Activated CD4-positive, alpha-beta T cell treated with anti-CD3 and anti-CD28 coated beads, Interleukin-2, amount 50 U/mL, for 4 hours (primary cell): ENCODE measurements at places on chromosomes 1 and 21.
A peak's percentile ranks its signal among the peaks of the same experiment; 100 is the strongest.

GRCh38 chr1:109535971-109536491 lies 3.6 kb upstream of the GPR61 start:
- no peak for DNase-seq

- no peak for DNase-seq
Measured at GRCh38 chr1:167713330-167714081, 8.3 kb upstream of the MPZL1 start.

DNA sequence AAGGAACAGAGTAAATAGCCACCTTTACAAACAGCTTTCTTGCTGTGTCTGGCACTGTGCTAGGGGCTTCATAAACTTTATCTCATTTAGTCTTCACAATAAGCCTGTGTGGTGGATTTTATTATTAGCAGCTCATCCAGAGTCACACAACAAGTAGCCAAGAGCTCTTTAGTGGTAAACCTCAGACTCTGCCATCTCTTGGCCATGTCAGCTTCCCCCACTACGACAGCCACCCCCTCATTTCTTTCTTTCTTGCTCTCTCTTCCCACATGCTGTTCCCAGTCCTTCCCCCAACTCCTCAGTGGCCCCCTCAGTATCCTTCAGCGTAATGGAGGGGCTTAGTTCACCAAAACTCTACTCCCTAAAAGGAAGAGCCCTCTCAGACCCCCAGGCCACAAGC lies 1.2 kb upstream of the ZNF683 start:
- DNase-seq, result no peak

DNA sequence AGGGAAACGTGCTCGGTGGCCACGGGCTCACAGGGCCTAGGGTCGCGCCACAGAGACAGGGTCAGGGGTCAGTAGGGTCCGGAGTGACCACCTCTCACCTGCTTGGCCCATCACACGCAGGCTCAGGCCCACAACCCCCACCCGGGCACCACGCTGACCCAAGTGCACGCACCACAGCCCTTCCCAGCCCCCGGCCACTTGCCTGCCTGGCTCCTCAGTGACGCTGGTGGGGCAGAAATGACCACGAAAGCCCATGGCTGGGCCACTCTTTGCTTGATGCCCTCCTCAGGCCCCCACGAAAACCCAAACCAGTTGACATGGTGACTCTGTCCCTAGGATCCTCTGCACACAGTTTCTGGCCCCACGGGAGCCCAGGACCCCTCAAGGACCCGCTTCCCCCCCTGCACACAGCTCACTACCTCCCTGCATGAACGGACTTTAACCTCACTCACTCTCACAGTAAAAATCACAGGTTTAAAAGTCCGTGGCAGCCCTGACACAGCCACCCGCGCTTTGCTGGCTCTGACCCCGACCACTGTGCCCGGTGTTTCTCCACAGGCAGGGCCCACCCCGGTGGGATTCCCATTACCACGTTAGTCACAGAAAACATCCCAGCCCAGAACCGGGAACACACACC lies 20.7 kb downstream of the NADK start:
- no peak for DNase-seq

GRCh38 chr1:37305841-37306240 lies 168.5 kb upstream of the ZC3H12A start:
- DNase-seq, result no peak

GRCh38 chr1:3359351-3359750 lies 95.1 kb upstream of the ARHGEF16 start:
- no peak for DNase-seq

- no peak for DNase-seq
Measured at GRCh38 chr1:113770031-113770430, 10.7 kb upstream of the PHTF1 start.

GRCh38 chr1:45437323-45437722 lies 53.6 kb downstream of the TESK2 start:
- no peak for DNase-seq

DNA sequence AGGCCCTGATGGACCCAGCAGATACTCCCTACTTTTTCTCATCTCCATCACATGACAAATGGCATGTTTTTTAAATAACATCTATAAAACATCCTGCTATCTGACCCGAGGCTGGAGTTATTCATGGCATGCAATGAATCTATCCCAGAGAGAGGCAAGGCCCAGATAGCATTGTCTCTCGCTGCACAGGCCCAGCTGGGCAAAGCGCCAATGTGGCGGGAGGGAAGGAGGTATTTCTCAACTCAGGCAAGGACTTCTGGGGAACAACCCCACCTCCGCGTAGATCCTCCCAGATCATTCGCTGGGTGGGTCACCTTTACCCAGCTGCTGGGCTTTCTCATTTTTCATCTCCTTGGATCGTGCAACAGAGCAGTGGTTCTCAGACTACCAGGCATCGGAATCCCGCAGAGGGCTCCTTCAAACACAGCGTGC lies 59.8 kb downstream of the ERG start:
- DNase-seq, result no peak

GRCh38 chr1:24898152-24898908 lies 31.7 kb downstream of the RUNX3 start:
- no peak for DNase-seq

- DNase-seq, result no peak
Measured at GRCh38 chr1:167602840-167603239, 27.2 kb upstream of the RCSD1 start.

DNA sequence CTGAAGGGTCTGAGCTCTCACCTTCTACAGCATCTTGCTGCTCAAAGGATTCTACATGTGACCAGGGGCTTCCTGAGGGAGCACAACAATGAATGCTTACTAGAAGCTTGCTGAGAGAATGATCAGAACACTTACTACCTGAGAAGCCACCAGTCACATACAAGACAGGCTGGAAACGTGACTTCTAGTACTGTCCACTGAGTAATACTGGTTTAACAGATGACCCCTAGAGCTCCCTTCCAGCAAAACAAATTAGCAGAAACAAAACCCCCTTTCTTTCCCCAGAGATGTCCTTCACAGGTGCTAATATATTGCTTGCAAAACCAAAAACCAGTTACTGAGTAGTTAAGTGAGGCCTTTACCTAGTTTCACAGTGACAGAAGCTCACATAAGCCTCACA lies 2.1 kb downstream of the TAF5L start:
- no peak for DNase-seq

GRCh38 chr1:243497939-243498681 lies 242.3 kb downstream of the SDCCAG8 start:
- no peak for DNase-seq

DNA sequence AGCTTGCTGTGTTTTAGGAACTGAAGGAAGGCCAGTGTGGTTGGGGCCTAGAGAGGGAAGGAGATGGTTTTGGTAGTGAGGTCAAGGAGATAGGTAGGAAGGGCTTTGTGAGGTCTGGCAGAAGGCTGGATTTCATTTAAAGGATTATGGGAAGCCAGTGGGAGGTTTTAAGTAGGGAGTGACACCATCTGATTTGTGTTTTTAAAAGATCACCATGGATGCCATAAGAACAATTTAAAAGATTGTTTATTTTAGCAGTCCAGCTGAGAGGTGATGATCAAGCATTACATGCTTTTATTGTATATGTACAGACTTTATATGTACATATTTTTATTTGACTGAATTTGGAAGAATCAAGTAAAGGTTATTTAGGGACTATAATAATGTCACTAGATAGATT lies 26.4 kb downstream of the RGL1 start:
- DNase-seq, result no peak

DNA sequence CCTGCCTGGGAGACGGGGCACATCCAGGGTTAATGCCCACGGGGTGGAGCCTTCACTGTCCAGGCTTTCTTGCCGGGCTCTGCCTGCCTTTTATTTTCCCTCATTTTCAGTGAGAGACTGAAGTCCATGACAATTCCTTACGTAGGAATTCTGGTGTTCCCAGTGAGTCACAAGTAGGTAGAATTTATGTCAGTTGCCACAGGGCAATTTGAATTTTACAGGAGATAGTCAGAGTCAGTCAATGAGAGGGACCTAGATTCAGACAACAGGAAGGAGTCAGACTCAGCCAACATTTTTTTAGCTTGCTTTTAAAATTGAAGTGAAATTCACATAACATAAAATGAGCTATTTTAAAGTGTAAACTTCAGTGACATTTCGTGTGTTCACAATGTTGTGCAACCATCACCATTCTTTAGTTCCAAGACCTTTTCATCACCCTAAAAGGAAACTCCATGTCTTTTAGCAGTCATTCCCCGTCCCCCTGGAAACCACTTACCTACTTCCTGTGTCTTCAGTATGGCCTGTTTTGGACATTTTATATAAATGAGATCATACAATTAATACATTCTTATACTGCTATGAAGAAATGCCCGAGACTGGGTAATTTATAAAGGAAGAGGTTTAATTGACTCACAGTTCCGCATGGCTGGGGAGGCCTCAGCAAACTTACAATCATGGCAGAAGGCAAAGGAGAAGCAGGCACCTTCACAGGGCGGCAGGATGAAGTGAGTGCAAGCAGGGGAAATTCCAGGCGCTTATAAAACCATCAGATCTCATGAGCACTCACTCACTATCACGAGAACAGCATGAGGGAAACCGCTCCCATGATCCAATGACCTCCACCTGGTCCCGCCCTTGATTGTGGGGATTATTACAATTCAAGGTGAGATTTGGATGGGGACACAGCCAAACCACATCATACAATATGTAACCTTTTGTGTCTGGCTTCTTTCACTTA lies 14.6 kb downstream of the AJAP1 start:
- no peak for DNase-seq

GRCh38 chr21:36087362-36088138 lies 17.7 kb downstream of the CBR1 start:
- no peak for DNase-seq

DNA sequence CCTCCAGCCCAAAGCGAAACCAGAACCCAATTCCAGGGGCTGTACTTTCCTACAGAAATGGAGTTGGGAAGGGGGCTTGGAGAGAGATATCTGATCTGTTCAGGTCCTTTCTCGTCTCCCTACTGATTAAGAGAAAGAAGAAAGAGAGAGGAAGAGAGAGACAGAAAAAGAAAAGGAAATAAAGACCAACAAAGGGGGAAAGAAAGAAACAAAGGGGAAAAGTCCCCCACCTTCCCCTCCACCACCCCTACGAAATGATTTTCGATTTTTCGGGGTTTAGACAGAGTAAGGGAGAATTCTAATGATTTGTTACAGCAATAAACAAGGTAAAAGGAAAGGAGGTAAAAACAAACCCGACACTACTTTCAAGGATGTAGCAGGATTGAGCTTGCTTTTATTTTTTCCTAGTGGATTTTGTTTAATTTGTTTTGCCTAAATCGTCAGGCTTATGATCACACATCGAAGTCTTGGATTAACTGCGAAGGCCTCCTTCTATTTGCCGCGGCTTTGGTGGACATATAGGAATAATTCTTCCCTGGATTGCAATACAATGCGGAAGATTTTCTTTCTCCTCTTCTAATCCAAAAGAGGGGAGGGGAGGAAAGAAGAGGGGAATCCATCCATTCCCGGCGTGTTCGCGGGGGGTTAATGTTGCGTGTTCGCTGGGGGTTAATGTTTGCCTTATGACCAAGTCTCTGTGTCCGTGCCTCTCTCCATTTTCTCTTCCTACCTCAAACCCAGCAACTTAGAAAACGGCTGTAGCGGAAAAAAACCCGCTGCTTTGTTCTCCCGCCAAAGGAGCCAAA lies 1.9 kb downstream of the TAL1 start:
- DNase-seq, result no peak

- no peak for DNase-seq
Measured at GRCh38 chr1:53165408-53165961, 23.0 kb upstream of the SLC1A7 start.

GRCh38 chr1:3942416-3943122 lies 42.5 kb upstream of the C1orf174 start:
- DNase-seq, result no peak

DNA sequence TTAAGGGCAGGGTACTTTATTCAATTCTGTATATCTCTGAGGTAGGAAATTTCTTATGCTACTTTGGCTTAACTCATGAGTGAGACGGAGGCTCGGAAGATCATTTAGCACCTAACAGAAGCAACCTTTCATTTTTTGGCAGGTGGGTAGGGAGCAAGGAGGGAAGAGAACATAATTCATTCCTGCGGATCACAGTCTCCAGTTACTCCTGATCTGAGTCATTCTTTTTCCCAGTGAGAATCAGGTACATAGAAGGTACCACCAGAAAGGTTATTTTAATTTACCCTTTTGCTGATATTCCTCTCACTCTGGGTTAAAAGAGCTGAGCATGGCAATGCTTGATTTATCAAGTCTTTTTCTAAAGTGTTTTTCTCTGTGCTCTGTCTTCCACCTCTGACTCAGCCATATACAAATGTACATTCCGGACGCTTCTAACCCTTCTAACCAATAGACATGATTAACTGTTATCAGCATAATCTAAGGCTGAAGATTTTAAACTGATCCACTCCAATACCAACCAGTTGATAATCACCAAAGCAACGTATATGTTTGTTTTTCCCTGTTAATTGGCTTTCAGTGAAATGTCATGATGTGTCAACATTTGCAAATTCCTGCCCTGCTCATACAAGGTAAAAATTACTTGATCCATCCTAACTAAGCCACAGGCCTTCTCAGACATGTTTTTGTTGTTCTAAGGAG lies 271.7 kb downstream of the DUSP10 start:
- no peak for DNase-seq

DNA sequence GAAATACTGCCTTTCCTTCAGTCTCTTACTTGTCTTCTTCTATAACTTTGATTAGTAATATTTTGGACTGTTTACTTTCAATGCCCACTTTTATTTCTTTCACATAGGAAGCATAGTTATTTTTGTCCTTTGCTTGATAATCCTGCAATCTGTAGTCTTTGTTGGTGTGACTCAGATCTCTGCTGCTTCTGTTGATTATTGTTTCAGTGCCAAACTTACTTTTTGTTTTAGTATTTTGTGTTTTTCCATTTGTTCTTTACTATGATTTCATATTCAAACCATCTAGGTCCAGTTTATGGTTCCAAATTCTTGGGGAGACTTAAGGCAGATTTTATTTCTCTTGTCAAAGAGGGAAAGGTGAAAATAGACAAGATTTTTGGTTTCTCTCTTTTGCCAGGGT lies 399.9 kb downstream of the HLX start:
- no peak for DNase-seq

- DNase-seq, result no peak
Measured at GRCh38 chr1:22056043-22056442, 3.5 kb downstream of the CDC42 start.

- DNase-seq, result no peak
Measured at GRCh38 chr1:246139745-246140182, 367.3 kb downstream of the SMYD3 start.

- peak; percentile 43 for DNase-seq
Measured at GRCh38 chr1:67214420-67215174, 48.3 kb downstream of the IL23R start.

- DNase-seq, result no peak
Measured at GRCh38 chr1:224217655-224218623, 34.9 kb downstream of the DEGS1 start.

DNA sequence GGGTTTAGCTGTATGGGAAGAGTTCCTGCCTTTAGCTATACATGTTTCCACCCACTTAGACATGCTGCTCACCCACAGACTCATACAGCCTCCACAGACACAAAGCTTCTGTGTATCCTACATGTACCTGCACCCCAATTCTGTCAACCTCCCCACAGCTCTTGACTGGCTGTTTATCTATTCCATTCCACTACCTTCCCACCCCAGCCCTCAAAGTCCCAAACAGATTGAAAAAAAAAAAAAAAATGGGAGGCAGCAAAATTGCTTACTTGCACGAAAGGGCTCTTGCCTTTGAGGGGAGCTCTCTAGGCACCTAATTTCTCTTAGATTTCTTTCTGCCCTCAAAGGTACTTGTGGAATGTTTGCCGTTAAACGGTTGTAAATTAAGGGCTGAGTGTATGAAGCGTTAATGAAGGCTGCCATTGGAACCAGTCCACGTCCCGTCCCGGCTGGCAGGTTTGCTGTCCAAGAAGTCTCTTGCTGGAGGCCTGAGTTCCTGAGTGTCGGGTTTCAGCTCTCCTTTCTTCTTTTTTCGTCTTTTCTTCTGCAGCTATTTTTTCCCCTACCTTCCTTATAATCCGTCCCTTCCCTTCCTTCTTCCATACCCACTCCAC lies 43.6 kb downstream of the PBX1 start:
- no peak for DNase-seq
